Stimulated activated CD8-positive, alpha-beta memory T cell treated with anti-CD3 and anti-CD28 coated beads, Interleukin-2, amount 100 ng/mL, for 1 hour (primary cell): ENCODE measurements at places on chromosomes 12 and 14.

DNA sequence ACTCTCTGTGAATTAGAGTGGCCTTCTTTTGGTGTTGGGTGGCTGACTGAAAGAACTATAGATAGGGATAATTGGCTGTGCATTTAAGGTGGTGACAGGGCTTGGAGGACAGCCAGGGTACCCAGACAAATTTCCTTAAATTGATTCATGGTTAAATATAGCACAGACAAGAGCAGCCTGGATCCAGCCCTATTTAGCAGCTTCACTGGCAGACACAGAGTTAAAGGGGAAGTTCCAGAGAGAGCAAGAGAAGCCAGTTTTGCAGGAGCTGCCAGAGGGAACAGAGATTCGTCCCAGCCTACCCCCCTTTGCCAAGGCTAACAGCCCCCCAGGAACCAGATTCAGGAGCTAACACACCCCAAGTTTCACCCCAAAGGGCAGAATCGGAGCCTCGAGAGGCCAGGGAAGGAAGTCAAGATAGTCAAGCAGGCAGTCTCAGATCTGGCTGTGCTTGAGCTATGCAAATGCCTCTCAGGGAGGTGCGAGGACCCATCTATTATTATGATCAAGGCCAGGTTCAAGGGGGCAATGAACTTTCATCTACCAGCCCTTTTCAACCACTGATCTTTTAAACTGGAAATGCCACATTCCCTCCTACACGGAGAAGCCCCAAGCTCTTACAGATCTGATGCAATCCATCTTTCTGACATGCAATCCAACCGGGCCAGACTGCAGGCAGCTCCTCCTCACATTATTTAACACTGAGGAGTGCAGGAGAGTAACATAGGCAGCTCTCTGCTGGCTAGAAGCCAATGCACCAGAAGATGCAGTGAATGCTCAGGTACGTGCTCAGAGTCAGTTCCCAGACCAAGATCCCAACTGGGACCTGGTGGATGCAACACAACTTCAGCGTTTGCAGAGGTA lies 58.2 kb downstream of the DHRS2 start:
- DNase-seq, result no peak

DNA sequence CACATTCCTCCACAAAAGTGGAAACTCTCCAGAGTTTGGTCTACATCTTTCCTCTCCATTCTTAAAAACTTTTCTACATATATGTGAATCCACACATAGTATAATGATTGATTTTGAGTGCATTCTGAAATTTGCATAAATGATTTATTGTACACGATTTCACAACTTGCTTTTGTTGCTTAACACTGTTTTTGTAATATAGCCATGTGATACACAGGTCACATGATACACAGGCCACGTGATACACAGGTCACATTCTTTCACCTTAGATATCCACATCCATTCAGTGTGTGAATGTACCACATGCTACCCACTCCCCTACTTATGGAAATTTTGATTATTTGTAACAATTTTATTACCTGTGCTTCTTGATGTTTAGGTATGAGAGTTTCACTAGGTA lies 319.1 kb downstream of the ZFP36L1 start:
- DNase-seq, result no peak

- no peak for DNase-seq
These were observed 234.3 kb upstream of the PLEKHG7 start for GRCh38 chr12:92468358-92469020.

DNA sequence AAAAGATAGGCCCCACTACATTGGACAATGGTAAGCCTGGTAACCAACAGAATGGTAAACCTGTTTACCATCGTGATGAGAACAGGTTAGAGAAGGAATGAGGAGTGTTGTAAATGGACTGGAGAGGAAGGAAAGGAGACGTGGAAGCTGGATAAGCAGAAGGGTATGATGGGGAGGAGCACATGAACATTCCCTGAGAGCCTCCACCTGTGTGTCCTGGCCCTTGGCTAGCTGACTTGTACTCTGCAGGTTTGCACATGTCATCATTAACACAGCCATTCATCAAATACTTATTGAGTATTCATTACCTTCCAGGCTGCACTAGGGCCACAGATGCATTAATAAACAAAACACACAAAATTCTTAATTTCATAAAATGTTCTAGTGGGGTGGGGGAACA lies 4.3 kb upstream of the IL26 start:
- no peak for DNase-seq
